Activated CD8-positive, alpha-beta T cell treated with anti-CD3 and anti-CD28 coated beads for 36 hours (primary cell): ENCODE measurements at places on chromosomes 4 and X. TPM values are rescaled to one million over a fixed set of nuclear protein-coding genes. Genes with fewer than 3 reads are reported as not detected.

DNA sequence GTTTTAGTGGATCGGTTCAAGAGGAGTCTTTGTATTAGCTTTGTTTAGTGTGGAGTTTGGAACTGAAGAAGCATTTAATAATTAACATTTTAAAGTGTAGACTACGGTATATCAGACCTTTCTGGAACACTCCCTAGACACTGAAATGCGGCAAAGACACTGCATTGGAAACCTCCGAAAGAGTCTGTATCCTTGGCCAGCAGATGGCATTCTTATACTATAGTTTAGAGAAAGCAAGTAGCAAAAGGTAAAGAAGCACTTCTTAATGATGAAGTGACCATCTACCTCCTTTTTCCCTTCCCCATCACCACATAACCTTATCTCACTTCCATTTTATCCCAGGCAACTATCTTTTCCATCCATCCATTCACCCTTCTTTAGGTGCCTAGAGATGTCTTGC, 7.6 kb downstream of the FABP2 start:
- no peak overlapping the region for H3K27ac ChIP-seq
- H3K4me1 ChIP-seq, result no peaks in the 10 kb centered on the region
- no peaks in the 10 kb centered on the region for H3K36me3 ChIP-seq
- DNase-seq, result peak; percentile 17
- peaks cover 13% of the 10 kb centered on the region for H3K27me3 ChIP-seq

GRCh38 chr4:182531555-182532162, 288.5 kb downstream of the TENM3 start:
- H3K4me3 ChIP-seq, result no peak overlapping the region
- H3K4me1 ChIP-seq, result no peaks in the 10 kb centered on the region
- H3K36me3 ChIP-seq, result no peaks in the 10 kb centered on the region
- H3K27me3 ChIP-seq, result no peaks in the 10 kb centered on the region
- no peak for DNase-seq
- H3K27ac ChIP-seq, result no peak overlapping the region

GRCh38 chr4:37673538-37674192, 12.5 kb downstream of the RELL1 start:
- no peaks in the 10 kb centered on the region for H3K27me3 ChIP-seq
- DNase-seq, result no peak
- no peak overlapping the region for H3K27ac ChIP-seq
- H3K4me1 ChIP-seq, result peaks cover 71% of the 10 kb centered on the region
- H3K4me3 ChIP-seq, result no peak overlapping the region

DNA sequence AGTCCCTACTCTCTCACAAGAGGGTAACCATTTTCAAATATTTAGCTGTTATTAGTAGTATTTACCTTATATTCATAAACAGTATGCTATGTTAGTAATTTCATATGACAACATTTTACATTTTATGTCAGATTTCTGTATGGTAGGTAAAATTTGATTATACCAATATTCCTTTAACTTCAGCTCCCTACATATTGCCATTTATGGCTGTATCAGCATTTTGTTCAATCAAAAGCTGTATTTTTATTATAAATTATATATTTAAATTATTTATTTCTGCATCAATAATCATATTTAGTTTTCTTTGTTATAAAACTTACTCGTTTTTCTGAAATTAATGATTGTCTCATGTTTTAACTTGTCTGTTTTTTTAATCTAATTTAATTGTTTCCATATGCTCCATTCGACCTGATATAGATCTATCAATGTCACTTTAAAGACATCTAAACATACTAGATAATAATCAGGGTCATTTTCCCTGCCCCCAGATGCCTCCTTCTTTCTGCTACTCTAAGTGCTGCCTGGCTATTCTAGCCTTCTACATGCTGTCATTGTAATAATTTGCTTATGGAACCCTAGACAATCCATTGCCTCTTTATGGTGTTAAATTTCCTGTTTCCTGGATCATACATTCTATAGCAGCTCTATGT, 1976.7 kb upstream of the ADGRL3 start:
- no peaks in the 10 kb centered on the region for H3K27me3 ChIP-seq
- no peak overlapping the region for H3K27ac ChIP-seq
- H3K4me1 ChIP-seq, result no peaks in the 10 kb centered on the region
- no peak for DNase-seq
- H3K36me3 ChIP-seq, result no peaks in the 10 kb centered on the region
- H3K4me3 ChIP-seq, result no peak overlapping the region

GRCh38 chr4:139229534-139230039, 50.4 kb downstream of the MGARP start:
- H3K4me1 ChIP-seq, result no peaks in the 10 kb centered on the region
- no peak overlapping the region for H3K27ac ChIP-seq
- H3K27me3 ChIP-seq, result no peaks in the 10 kb centered on the region
- DNase-seq, result no peak
- H3K4me3 ChIP-seq, result no peak overlapping the region

- no peak overlapping the region for H3K27ac ChIP-seq
- no peak overlapping the region for H3K4me3 ChIP-seq
- no peak for DNase-seq
- no peaks in the 10 kb centered on the region for H3K36me3 ChIP-seq
Observed at GRCh38 chrX:39809331-39809730, 288.4 kb downstream of the BCOR start.

GRCh38 chr4:127548990-127549925, 83.5 kb upstream of the INTU start:
- H3K27me3 ChIP-seq, result no peaks in the 10 kb centered on the region
- H3K27ac ChIP-seq, result no peak overlapping the region
- no peaks in the 10 kb centered on the region for H3K36me3 ChIP-seq
- no peak overlapping the region for H3K4me3 ChIP-seq

DNA sequence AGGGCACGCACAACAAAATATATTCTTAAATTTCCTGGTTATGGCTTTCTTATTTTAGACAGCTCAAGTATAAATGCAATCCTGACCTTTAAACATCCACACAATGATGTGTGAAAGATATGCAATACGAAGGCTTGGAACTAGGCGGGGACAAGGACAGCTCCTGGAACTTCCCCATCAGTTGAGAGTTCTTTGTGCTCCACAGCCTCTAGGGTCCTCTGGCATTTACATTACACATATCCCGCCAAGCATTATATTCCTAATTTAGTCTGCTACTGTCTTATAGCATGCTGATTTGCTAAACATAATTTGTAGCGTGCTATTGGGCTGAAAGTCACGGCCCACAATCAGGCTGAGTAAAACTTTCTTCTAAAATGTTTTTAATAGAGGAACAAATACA, 74.4 kb downstream of the FTHL17 start:
- H3K27me3 ChIP-seq, result no peaks in the 10 kb centered on the region
- no peak overlapping the region for H3K4me3 ChIP-seq
- no peaks in the 10 kb centered on the region for H3K4me1 ChIP-seq
- DNase-seq, result no peak
- no peaks in the 10 kb centered on the region for H3K36me3 ChIP-seq

DNA sequence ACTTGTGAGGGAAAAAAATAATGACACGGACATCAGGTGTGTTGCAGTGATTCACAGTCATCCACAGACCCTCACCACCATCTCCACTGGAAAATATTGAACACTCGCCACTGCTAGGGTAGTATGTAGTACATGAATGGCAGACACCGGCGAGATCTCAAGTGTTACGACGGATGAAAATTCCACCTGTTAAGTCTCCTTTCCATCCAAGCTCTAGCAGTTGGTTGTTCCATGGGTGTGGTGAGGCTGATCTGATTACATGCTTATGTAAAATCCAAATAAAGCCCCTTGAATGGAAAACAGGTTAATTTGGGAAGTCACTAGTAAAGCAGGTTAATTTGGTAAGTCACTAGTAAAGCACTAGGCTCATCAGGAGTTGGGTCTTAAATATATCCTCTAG, 1.1 kb upstream of the ARMCX4 start:
- no peak for DNase-seq
- H3K4me1 ChIP-seq, result peaks cover 7% of the 10 kb centered on the region
- no peak overlapping the region for H3K4me3 ChIP-seq
- no peaks in the 10 kb centered on the region for H3K36me3 ChIP-seq
- no peaks in the 10 kb centered on the region for H3K27me3 ChIP-seq

GRCh38 chrX:95585321-95585720, 1099.3 kb upstream of the DIAPH2 start:
- DNase-seq, result no peak
- H3K36me3 ChIP-seq, result no peaks in the 10 kb centered on the region
- H3K27ac ChIP-seq, result no peak overlapping the region
- H3K27me3 ChIP-seq, result no peaks in the 10 kb centered on the region
- no peak overlapping the region for H3K4me3 ChIP-seq
- no peaks in the 10 kb centered on the region for H3K4me1 ChIP-seq

DNA sequence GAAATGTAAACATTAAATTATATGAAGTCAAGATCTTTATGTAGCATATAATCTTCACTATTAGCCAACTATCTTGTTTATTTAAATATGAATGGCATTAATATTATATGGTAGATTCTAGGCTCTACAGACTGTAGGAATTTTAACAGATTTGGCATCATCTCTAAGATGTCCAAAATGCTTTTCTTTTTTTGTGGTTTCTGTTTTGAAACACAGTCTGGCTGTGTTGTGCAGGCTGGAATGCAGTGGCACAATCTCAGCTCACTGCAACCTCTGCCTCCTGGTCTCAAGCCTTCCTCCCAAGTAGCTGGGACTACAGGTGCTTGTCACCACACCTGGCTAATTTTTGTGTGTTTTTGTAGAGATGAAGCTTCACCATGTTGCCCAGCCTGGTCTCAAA, 76.2 kb downstream of the ELOVL6 start:
- H3K36me3 ChIP-seq, result peaks cover under 1% of the 10 kb centered on the region
- no peak overlapping the region for H3K27ac ChIP-seq
- no peak for DNase-seq

DNA sequence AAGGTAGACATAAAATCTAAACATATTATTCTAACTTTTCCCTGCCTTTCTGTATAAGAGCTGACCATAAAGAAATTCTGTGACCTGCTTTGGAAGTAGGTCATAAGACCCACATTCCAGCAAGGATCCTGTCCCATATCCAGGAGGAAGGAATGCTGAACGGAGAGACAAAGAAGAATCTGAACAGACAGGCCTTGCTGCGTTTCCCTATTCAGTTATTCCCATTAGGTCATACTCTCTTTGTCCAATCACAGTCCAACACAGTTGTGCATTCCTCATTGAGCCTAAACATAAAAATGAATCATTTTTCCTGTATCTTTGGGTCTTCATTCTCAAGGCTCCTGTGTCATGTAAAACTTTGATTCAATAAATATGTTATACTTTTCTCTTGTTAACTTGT, 287.6 kb upstream of the TAPT1 start:
- H3K4me1 ChIP-seq, result no peaks in the 10 kb centered on the region
- no peaks in the 10 kb centered on the region for H3K36me3 ChIP-seq
- H3K4me3 ChIP-seq, result no peak overlapping the region
- DNase-seq, result no peak

DNA sequence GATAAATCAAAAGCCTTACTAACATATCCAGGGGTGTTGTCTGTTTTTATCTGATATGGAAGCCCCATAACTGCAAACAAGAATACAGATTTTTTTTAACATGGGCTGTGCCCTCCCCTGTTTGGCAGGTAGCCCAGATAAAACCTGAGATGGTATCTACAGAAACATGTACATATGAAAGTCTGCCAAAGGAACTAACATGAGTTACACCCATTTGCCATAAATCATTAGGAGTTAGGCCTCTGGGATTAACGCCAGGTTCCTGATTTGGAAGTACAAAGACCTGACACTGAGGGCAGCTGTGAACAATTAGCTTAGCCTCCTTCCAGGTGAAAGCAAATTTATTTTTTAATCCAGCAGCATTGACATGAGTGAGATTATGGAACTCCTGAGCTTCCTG, 264.3 kb downstream of the TECRL start:
- DNase-seq, result no peak
- H3K4me1 ChIP-seq, result no peaks in the 10 kb centered on the region
- H3K4me3 ChIP-seq, result no peak overlapping the region
- no peak overlapping the region for H3K27ac ChIP-seq
- H3K36me3 ChIP-seq, result peaks cover 4% of the 10 kb centered on the region
- H3K27me3 ChIP-seq, result no peaks in the 10 kb centered on the region

- no peaks in the 10 kb centered on the region for H3K36me3 ChIP-seq
- DNase-seq, result no peak
- no peak overlapping the region for H3K27ac ChIP-seq
- H3K27me3 ChIP-seq, result no peaks in the 10 kb centered on the region
Observed at GRCh38 chrX:94908171-94908570, 1234.2 kb downstream of the FAM133A start.

The SPANXN4 gene
- total RNA-seq, result not detected

The TBC1D8B gene
- total RNA-seq, result 0.40 TPM

The TRPC5OS gene
- total RNA-seq, result not detected

The CTSO gene
- total RNA-seq, result 3.4 TPM
